ENCODE measurements at places on chromosomes 5 and 9.

DNA sequence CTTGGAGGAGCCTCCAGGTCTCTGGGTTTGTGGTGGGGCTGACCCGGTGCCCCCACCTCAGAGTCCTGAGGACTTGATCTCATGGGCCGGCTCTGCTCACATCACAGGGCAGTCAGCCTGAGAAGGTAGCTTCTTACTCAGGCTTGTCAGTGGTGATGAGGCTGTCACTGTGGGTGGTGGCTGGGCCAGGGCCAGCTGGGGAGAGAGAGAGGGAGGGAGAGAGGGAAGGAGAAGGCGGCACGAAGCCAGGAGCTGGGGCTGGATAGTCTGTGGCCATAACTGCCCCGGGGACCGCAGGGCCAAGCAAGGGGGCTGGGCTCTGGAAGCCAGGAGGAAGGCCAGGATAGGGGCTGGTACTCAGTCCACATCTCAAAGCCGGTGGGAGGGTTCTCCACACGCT lies 6.5 kb downstream of the NTNG2 start:
- no peak for DNase-seq

DNA sequence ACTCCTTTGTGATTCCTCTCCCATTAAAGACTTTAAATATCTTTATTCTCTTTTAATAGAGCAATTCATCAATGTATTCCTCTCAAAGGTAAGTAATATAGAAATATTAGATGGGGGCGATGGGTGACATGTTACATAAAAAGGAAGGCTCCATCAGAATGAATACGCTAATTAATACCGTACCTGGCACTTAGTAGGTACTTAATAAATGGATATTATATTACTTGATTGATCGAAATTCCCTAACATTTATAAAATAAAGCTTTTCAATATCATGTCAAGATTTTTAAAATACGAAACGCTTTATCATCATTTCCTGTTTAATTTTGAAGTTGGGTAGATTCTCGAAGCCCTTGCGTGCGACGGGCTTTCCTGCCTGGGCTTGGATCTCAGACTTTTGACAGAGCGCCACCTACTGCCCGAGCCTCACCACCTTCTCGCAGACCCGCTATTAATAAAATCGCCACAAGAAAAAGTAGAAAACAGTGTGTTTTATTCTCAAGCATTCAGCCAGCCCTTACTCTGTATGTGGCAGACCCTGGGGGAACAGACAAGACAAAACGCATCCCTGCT lies 99.4 kb downstream of the C5orf15 start:
- no peak for DNase-seq

DNA sequence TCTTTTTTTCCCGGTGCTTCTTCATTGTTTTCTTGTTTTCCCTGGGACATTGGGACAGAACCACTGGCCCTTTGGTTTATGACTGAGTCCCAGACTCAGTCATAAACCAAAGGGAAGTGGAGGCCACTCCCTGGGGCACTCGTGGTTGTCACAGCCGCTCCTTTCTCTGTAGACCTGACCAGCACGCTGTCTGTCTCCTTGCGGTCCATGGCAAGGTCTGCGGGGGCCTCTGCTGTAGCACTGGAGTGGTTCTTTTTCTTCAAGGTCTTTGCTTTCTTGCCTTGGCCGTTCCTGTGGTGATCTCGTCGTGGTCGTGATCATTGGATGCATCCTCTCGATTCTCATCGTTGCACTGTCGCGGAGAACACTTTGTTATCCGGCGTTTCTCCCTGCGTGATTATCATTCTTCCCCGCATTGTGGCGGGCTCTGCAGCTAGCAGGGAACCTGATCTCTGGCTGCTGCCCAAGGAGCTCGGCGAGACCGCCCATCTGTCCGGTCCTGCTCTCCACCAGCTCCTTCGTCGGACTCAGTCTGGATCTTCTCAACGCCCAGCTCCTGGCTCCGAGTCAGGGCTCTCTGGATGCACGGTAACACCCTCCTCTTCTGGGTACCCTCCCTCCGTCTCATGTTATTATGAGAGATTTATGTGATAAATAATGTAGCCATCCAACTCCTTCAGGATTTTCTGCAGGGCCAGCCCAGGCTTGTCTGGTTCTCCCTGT lies 43.5 kb upstream of the MPDZ start:
- no peak for DNase-seq

DNA sequence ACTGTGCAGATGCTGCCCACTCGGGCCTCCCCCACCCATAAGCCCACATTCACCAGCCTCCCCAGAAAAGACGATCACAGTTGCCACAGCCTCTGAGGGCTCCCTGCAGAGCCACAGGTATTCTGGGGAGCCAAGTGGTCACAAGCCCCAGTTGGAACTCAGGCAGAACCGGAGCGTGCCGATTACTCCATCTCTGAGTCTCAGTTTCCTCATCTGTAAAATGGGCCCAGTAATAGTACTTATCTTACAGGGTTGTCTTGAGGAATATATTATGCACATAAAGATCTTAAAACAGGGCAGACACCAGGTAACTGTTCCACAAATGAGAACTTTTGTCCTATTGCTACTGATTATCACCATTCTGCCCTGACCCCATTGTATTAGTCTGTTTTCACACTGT lies 57.7 kb upstream of the FUBP3 start:
- DNase-seq = no peak

DNA sequence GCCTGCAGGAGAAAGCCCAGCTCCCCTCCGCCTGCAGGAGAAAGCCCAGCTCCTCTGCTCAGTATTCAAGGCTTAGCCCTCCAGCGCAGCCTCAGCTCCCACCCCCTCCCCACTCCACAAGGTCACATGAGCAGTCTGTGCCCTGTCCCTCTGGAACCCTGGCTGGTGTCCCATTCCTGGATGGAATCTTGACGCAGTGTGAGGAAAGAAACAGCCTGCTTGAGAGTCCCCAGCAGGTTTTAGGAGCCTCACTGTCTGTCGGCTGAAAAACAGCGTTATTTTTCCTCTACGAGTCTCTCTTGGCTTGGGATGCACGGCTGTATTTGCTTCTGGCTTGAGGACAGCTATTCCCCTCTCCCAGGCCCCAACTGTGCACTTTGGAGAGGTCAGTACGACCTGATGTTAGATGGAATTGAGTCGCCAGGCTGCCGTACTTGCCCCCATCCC lies 210.1 kb upstream of the TRIM32 start:
- DNase-seq = no peak

- no peak for DNase-seq
Observed at GRCh38 chr5:172834415-172835289, 601 bp downstream of the ERGIC1 start.

DNA sequence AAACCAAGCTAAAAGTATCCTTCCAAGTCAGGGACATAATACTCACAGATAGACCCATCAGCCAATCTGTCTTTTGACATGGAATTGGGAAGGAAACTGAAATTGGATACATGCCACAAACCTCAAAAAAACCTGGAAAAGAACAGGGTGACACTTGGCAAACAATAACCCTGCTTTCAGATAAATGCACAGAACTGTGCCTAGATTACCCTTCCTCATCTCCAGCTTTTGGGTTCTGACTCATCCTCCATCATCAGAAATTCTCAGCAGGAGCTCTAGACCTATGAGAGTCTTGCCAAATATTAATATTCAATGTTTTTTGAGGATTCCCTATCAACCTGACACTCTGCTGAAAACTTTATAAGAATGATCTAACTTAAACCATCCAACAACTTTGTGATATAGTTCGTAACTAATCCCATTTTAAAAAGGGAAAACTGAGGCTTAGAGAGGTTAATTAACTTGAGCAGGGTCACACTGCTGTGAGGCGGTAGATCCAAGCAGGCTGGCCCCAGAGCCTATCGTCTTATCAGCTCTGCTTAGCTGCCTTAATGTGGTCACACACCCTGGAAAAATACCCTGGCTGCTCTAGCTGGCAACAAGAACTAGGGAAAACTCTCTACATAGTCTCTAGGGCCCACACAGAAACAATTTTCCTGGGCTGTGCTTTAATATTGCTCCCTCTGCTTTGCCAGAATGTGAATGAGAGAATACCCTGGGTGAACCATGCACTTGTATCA lies 157.0 kb upstream of the TRPC7 start:
- no peak for DNase-seq

DNA sequence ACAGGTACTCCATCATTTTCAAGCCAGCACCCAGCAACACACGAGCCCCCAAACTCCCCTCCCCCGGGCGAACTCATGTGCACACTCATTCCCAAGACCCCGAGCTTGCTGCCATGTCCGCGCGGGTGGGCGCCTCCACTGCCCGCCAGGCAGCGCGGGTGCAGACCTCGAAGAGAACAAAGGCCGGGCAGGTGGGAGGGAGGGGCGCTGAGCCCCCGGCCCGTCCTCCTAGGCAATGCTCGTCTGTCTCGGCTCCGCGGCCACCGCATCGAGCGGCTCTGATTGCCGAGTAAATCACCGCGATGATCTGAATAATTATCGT lies 47.1 kb upstream of the PSD2 start:
- no peak for DNase-seq

DNA sequence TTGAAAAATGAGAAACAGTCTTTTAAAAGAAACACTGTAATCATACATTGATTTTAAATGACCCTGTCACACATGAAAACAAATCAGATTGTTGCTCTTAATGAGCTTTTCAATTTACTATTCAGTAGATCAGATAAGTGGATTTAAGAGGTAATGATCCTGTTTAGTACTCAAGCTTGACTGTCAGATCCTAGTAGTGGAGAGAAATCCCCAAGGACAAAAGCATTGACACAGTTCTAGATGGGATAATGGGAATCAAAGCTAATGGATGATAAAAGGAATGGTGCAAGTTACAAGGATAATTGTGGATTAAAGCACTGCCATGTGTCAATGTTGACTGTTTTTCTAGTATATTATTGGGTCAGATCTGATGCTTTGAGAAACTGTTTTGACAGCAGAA lies 142.3 kb upstream of the TLX3 start:
- DNase-seq = no peak
